ENCODE measurements at places on chromosomes 16 and 17. TPM values are rescaled to one million over a fixed set of nuclear protein-coding genes. Genes with fewer than 3 reads are reported as not detected.

CRISPLD2 gene
- polyA plus RNA-seq: 5.2 TPM

PRSS8 gene
- 0.47 TPM for polyA plus RNA-seq

LUC7L gene
- 72.0 TPM for polyA plus RNA-seq

LITAFD gene
- polyA plus RNA-seq: not detected

KREMEN2 gene
- 8.7 TPM for polyA plus RNA-seq

CCDC92B gene
- 0.09 TPM for polyA plus RNA-seq

CCL7 gene
- not detected for polyA plus RNA-seq

EFCAB5 gene
- polyA plus RNA-seq: 1.2 TPM

PRPSAP1 gene
- 32.4 TPM for polyA plus RNA-seq

C16orf86 gene
- polyA plus RNA-seq: 2.8 TPM

EIF3C gene
- polyA plus RNA-seq: 462 TPM

RNFT1 gene
- 19.3 TPM for polyA plus RNA-seq

MT1E gene
- polyA plus RNA-seq: 9.2 TPM

ARHGAP23 gene
- 40.4 TPM for polyA plus RNA-seq

DNAI2 gene
- polyA plus RNA-seq: not detected

SMURF2 gene
- 24.2 TPM for polyA plus RNA-seq

NECAB2 gene
- polyA plus RNA-seq: 1.1 TPM

CD79B gene
- polyA plus RNA-seq: 1.8 TPM

B4GALNT2 gene
- polyA plus RNA-seq: 0.07 TPM

TPSAB1 gene
- 1.7 TPM for polyA plus RNA-seq

MED9 gene
- 17.6 TPM for polyA plus RNA-seq

RDM1 gene
- polyA plus RNA-seq: 0.57 TPM

TNK1 gene
- polyA plus RNA-seq: 0.56 TPM

NPIPA3 gene
- polyA plus RNA-seq: 0.97 TPM

AIPL1 gene
- not detected for polyA plus RNA-seq

CYB5B gene
- polyA plus RNA-seq: 65.7 TPM

KRTAP16-1 gene
- not detected for polyA plus RNA-seq

TP53TG3C gene
- not detected for polyA plus RNA-seq

PRSS22 gene
- not detected for polyA plus RNA-seq

IL21R gene
- 0.71 TPM for polyA plus RNA-seq

C17orf107 gene
- polyA plus RNA-seq: 1.4 TPM

TOX3 gene
- polyA plus RNA-seq: 2.1 TPM

CHST6 gene
- 6.9 TPM for polyA plus RNA-seq

ITGAL gene
- 2.2 TPM for polyA plus RNA-seq

GPS1 gene
- 73.8 TPM for polyA plus RNA-seq

SP6 gene
- 1.2 TPM for polyA plus RNA-seq

MYO1D gene
- polyA plus RNA-seq: 5.2 TPM

PYDC1 gene
- polyA plus RNA-seq: 0.70 TPM

NAA38 gene
- 65.7 TPM for polyA plus RNA-seq

ABCC12 gene
- 0.49 TPM for polyA plus RNA-seq

CDH13 gene
- 49.4 TPM for polyA plus RNA-seq

CTRB1 gene
- polyA plus RNA-seq: 0.87 TPM

CCR7 gene
- 0.17 TPM for polyA plus RNA-seq

ENPP7 gene
- not detected for polyA plus RNA-seq

FAM83G gene
- polyA plus RNA-seq: 1.4 TPM

TEX14 gene
- polyA plus RNA-seq: 3.9 TPM

NACA2 gene
- polyA plus RNA-seq: 1.8 TPM

DBF4B gene
- polyA plus RNA-seq: 7.1 TPM

MYH2 gene
- polyA plus RNA-seq: 53.3 TPM

HP gene
- polyA plus RNA-seq: 1.0 TPM

BCL6B gene
- polyA plus RNA-seq: 22.8 TPM

STAC2 gene
- polyA plus RNA-seq: 0.30 TPM

SCGB1C2 gene
- not detected for polyA plus RNA-seq

DOC2A gene
- 1.8 TPM for polyA plus RNA-seq

TBC1D26 gene
- polyA plus RNA-seq: 0.66 TPM
